Activated effector memory CD4-positive, alpha-beta T cell treated with Interleukin-2 at 50 U/mL for 16 hours (primary cell): ENCODE measurements at places on chromosomes 5 and 9.

DNA sequence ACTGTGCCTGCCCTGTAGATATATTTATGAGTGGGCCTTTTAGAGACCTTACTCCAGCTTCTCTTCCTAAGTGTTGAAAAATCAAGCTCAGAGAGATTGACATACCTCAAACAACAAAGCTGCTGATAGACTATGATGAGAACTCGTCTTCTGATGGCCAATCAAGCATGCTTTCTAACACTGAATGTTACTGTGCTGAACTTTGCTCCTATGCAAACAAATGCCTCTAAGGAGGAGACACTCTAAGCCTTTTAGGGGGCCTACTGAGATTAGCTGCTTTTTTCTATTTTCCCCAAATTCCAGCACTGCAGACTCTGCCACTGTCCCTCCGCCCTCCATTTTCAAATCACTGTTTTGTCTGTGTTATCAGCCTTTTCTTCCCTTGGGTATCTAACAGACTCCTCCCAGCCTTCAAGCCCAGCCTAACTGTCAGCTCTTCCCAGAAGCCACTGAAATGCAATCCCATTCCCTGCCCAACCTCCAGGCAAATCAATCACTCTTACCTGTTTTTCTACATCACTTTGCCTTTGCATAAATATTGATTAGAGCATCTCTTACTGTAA, 39.5 kb downstream of the TXNDC8 start:
- no peak for DNase-seq

- DNase-seq, result no peak
Observed at GRCh38 chr9:76718166-76718565, 46.1 kb upstream of the PCA3 start.

DNA sequence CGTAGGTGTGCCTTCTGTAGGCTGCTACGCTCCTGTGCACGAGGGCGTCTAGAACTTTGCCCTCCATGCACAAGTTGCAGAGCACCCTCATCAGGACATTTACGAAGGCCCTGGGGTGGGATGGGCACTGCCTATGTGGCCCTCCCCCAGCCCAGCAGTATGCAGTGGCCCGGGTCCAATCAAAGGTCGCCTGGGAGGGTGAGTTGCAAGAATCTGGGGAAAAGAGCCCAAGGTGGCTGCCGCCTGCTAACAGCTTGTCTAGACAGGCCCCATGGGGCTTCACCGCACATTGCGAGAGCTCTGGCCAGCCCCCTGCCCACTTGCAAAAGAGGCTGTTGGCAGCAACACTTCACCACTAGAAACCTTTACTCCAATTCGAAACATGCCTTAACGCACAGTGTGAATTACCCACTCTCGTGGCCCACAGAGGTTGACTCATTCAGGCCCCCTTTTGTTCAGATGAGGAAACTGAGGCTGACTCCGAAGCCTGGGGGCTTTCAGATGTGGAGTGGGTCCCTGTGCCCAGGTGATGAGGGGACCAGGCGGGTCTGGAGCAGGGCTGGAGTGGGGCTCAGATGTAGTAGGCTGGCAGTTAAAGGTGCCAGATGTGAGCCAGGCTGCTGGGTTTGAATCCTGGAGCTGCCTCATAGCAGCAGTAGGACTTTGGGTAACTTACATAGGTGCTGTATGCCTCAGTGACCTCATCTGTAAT, 31.8 kb upstream of the IL17B start:
- no peak for DNase-seq

DNA sequence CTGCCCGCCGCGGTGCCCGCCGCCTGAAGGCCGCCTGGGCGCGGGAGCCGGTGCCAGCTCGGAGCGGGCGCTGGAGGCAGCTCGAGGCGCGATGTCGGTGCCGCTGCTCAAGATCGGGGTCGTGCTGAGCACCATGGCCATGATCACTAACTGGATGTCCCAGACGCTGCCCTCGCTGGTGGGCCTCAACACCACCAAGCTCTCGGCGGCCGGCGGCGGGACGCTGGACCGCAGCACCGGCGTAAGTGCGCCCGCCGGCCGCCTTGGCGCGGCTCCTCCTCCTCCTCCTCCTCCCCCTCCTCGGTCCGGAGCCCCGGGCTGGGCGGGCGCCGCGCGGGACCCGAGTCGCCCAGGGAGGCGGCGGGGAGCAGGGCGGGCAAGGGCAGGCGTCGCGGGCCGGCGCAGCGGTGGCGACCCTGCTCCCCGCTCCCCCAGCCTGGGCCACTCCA, 455 bp downstream of the OLFM1 start:
- no peak for DNase-seq

GRCh38 chr5:14017904-14018303, 73.4 kb upstream of the DNAH5 start:
- DNase-seq, result no peak

- peak; percentile 37 for DNase-seq
Observed at GRCh38 chr5:93620487-93621326, 37.7 kb downstream of the NR2F1 start.

DNA sequence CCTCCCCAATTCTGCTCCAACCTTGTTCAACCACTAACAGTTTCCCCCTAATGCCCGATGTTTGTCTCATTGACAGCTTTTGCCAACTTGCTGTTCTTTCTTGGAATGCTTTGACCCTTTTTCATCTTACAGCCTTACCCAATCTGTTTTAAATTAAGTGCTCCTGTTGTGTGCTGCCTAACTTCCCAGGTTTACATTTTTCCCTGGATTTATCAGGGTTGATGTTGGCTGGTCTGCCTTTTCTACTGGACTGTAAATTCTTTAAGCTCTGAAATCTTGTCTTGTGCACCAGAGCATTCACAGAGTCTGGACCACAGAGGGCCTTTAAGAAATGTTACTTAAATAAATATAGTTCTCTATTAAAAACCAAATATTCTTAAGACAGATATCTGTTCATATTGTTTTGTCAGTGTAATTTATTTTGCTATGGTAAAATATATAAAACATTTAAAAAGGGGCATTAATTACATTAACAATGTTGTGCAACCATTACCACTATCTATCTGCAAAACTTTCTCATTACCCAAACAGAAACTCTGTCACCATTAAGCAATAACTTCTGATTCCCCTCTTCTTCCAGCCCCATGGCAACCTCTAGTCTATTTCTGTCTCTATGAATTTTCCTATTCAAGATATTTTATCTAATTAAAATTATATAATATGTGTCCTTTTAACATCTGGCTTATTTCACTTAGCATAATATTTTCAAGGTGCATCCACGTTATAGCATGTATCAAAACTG, 73.0 kb downstream of the OSTF1 start:
- no peak for DNase-seq

- no peak for DNase-seq
Observed at GRCh38 chr5:119341452-119342349, 14.1 kb upstream of the TNFAIP8 start.

DNA sequence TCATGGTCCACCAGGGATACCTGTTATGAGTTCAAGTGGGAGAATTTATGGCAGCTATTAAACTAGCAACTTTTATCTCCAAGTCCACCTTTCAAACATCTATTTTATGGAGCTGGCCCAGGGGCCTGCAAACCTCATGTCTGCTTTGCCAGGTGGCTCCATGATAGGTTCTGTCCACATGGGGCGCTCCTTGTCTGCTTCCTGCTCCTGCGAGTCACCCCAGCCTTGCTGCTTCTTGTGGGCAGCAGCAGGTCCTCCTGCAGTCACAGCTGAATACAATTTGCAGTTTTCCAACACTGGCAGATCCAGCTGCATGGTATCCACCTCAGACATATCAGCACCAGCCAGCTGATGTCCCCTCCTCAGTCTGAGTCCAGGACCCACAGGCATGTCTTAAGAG, 39.6 kb upstream of the FRRS1L start:
- DNase-seq, result no peak

GRCh38 chr5:79151942-79152671, 40.5 kb downstream of the BHMT start:
- DNase-seq, result no peak

DNA sequence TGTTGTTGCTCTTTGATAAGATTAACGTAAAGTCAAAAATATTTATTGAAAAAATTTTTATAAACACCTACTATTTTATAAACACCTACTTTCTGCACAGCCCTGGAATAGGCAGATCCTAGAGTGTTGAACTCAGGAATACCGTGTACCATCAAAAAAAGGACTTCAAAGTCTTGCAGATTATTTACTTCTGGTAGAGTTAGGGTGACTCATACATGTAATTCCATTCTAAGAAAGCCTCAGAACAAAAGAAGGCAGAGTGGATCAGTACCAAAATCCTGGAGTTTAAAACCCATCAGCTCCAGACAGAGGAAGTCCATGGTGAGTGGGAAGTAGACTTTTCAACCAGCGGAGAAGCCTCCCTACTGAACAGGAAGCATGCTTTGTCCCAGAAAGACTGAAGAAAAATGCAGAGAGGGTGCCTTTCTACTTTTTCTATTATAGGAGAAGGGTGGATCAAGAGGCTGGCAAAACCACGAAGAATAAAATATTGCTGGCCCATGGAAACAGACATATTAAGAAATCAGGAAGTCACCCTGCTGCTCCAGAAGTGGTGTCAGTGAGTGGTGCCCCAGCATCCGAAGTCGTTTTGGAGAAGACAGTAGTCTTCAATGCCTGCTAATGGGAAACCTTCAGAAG, 45.1 kb upstream of the DAB2 start:
- no peak for DNase-seq

- no peak for DNase-seq
Observed at GRCh38 chr5:67878933-67879332, 336.6 kb upstream of the PIK3R1 start.

GRCh38 chr5:67139030-67139429, 57.6 kb downstream of the CD180 start:
- no peak for DNase-seq

DNA sequence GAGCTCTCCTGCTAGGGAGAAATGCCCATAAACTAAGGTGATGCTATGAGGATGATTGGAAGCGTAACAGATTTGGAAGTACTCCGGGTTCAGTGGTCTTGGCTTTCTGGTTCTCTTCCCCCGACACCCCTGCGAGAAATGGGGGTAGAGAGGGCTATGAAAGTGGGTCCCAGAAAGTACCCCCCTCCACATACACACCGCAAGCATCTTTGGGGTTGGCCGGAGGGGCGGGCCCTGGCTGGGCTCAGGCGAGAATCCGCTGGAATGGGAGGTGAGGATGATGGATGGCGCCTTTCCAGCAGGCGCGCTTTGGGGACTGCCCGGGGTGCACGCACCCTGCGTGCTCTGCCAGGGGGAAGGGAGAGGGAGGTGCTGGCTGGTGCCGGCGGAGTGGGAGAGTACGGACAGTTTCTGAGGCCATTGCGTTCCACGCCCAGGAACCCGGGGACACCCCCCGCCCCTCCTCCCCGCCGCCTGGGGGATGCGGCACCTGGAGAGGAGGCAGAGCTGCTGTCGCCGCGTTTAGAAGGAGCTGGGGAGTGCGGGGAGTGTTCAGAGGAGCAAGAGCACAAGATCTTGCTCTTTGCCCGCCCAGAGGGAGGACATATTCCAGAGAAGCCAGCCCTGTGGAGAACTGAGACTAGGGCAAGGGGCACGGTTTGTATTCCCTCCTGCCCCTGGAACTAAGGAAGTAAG, 1.9 kb downstream of the PCSK5 start:
- DNase-seq, result no peak

- no peak for DNase-seq
Observed at GRCh38 chr5:107517185-107518033, 153.3 kb downstream of the EFNA5 start.

GRCh38 chr5:173466227-173466626, 138.0 kb upstream of the STC2 start:
- DNase-seq, result no peak

GRCh38 chr9:5947912-5948311, 57.2 kb downstream of the MLANA start:
- DNase-seq, result no peak

DNA sequence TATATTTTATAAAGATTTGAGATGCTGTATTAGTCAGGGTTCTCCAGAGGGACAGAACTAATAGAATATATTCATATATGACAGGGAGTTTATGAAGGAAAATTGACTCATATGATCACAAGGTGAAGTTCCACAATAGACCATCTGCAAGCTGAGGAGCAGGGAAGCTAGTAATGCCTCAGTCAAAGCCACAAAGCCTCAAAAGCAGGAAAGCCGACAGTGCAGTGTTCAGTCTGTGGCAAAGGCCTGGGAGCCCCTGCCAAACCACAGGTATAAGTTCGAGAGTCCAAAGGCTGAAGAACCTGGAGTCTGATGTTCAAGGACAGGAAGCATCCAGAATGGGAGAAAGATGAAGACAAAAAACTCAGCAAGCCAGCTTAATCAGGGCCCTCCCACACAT, 382.2 kb downstream of the LRRC70 start:
- DNase-seq, result no peak

DNA sequence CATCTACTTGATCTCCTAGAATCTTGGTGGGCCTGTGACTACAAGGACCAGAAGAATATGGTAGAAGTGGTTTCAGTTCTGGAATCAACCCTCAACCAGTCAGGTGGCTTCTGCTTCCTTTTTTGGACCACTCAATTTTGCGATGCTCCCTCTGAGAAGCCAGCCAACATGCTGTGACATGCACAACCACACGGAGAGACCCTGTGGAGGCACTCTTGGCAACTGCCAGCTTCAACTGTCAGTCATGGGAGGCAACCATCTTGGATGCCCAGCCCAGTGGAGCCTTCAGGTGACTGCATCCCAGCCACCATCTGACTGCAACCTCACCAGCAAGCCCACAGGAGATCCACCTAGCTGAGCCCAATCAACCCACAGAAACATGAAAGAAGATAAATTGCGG, 137.3 kb downstream of the FAM114A2 start:
- DNase-seq, result no peak
